ENCODE measurements at places on chromosomes 1 and 21.

DNA sequence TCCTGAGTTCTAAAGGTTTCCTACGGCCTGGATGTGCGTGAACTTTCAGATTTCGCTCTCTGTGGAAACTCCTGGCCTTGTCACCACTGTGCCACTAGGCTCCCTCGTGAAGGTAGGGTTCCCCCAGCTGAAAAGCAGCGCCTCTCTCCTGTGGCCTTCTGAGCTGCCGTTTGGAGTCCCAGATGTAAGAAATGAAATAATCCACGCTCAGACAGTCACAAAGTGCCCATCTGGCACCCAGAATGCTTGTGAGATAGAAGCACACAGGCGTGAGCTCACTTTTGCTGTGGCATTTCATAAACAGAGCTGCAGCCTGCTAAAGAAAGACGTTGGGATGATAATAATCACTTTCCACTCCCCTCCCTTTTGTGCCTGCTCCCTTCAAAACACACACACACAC lies 65.8 kb downstream of the LMO4 start:
- DNase-seq, result no peak

DNA sequence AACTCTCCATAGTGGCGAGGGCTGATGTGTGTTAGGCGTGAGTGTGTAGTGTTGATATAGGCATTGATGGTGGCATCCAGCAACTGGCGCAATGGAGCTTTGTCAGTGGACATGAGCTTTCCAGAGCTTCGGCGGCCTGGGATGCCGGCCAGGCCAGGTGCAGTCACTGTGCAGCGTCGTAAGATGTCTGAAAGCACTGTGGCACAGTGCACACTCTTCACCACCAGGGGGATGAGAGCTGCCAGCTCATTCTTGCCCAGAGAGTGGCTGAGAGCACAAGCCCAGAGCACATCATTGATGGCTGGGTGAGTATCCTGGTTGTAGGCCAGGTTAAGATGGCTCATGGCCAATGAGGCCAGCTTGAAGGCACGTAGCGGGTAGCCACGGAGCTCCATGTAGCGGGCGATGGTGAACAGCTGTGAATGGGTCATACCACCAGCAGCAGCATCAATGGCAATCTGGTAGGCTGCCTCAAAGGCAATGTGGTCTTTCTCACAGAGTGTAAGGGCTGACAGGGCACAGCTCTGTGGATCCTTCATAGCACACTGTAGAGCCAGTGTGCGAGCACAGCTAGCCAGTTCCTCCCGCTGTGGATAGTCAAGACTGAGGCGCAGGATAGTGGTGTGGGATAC lies 6.7 kb downstream of the UROD start:
- DNase-seq, result peak; percentile 56

- DNase-seq, result no peak
Observed at GRCh38 chr1:119251751-119252150, 111.3 kb upstream of the WARS2 start.

DNA sequence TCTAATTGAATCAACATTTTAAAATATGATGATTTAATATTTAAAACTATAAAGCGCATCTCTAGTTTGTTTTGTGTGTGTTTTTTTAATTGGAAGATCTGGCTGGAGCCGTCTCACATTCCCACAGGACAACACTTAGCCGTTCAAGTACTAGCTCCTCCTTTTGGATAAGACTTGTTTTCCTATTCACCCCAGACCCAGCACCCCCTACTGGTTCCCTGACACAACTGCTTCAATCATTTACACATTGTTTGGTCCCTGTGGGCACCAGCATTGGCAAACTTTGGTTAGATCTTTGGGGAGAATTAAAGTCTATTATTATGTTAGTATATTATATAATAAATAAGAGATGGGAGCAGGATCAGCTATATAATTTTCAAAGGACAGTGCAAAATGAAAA lies 34.5 kb downstream of the TYW3 start:
- DNase-seq, result no peak

GRCh38 chr1:53417074-53417511 lies 42.1 kb upstream of the DMRTB1 start:
- no peak for DNase-seq

GRCh38 chr1:222923506-222923905 lies 108.7 kb downstream of the DISP1 start:
- no peak for DNase-seq

DNA sequence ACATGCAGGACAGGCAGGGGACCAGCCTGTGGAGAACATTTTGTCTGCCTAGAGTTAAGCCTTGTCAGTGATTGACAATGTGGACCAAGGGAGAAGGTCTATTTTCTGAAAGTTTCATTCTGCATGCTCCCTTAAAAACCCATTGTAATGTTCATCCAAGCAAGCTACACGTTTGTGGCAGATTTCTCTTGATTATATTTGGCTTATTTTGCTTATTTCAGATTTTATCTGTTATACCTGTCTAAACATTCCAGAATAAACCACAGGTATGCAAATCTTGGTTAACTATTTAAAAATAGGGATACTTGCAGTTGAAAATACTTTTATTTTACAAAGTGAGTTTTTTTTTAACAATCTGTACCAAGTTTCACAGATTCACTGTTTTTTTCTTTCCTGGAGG lies 78.2 kb upstream of the F3 start:
- no peak for DNase-seq

- DNase-seq, result no peak
Observed at GRCh38 chr1:208757846-208758245, 513.7 kb upstream of the PLXNA2 start.

- DNase-seq, result no peak
Observed at GRCh38 chr21:37658817-37659458, 257.3 kb downstream of the KCNJ6 start.

DNA sequence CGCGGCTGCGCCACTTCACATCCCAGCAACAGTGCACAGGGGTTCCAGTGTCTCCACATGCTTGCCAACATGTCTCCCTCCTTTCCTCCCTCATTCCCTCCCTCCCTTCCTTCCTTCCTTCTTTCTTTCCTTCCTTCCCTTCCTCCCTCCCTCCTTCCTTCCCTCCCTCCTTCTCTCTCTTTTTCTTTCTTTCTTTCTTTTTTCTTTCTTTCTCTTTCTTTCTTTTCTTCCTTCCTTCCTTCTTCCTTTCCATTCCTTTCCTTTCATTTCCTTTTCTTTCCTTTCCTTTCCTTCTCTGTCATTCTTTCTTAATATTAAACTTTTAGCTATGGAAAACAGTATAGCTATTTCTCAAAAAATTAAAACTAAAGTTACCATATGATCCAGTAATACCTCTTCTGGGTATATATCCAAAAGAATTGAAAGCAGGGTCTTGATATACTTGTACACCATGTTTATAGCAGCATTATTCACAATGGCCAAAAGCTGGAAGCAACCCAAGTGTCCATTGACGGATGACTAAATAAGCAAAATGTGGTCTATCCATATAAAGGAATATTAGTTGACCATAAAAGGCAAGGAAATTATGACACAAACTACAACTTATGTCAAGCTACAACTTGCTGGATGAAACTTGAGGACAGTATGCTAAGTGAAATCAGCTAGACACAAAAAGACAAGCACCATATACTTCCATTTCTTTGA lies 55.0 kb upstream of the TLR5 start:
- no peak for DNase-seq

GRCh38 chr1:59514061-59514909 lies 217.4 kb downstream of the FGGY start:
- no peak for DNase-seq

- no peak for DNase-seq
Observed at GRCh38 chr1:191350938-191351337, 807.3 kb upstream of the RGS18 start.

- no peak for DNase-seq
Observed at GRCh38 chr1:214441119-214441518, 110.3 kb downstream of the PTPN14 start.

GRCh38 chr1:89930579-89930978 lies 64.3 kb upstream of the ZNF326 start:
- DNase-seq, result no peak

- no peak for DNase-seq
Observed at GRCh38 chr1:9649769-9650168, 1.8 kb upstream of the PIK3CD start.

DNA sequence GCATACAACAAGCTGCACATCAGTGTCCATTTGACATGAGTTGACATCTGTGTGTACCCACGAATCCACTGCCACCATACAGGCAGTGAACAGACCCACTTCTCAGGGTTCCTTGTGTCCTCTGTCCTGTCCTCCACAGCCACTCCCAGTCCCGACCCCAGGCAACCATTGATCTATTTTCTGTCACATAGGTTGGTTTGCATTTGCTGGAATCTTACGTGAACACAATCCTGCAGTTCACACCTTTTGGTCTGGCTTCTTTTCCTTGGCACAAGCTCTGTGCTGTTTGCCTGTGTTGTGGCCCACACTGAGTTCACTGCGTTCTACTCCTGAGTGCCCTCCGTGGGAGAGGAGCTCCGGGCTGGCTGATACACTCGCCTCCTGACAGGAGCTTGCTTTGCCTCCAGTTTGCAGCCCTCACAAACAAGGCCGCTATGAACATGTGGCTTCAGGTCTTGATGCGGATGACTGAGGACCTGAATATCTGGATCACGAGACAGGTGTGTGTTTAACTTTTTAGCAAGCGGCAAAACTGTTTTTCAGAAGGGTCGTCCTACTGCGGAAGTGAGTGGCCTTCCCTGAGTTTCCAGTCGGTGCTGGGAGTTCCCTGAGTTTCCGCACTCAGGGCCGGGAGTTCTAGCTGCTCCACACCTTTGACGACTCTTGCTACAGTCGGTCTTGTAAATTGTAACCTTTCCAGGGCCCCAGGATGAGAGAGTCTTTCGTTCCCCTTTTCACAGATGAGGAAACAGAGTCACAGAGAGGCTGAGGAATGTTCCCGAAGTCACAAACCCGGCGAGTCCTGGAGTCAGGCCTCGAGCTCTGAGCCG lies 13.0 kb upstream of the COL18A1 start:
- no peak for DNase-seq

- no peak for DNase-seq
Observed at GRCh38 chr1:163205513-163205912, 2.8 kb upstream of the RGS5 start.

DNA sequence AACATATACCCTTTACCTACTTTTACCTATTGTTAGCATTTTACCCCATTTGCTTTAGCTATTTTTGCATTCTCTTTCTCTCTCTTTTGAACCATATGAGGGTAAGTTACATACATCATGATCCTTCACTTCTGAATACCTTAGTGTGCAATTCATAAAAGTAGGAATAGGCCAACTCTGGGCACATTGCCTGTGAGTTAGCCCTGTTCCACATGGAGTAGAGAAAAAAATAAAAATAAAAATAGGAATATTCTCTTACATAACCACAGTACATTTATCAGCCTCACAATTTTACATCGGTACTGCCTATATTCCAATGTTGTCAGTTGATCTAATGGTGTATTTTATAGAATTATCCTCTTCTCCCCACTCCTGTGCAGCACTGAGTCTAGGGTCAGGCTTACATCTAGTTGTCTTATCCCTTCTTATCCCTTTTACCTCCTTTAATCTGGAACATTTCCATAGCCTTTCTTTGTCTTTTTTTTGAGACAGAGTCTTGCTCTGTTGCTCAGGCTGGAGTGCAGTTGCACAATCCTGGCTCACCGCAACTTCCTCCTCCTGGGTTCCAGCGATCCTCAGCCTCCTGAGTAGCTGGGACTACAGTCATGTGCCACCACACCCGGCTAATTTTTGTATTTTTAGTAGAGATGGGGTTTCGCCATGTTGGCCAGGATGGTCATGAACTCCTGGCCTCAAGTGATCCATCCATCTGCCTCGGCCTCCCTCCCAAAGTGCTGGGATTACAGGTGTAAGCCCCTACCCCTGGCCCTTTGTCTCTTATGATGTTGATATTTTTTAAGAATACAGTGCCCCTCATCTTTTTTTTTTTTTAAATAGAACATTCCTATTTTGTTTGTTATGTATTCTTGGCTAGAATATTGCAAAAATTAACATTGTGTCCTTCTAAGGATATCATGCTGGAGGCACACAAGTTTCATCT lies 11.1 kb upstream of the SLC30A1 start:
- DNase-seq, result no peak

DNA sequence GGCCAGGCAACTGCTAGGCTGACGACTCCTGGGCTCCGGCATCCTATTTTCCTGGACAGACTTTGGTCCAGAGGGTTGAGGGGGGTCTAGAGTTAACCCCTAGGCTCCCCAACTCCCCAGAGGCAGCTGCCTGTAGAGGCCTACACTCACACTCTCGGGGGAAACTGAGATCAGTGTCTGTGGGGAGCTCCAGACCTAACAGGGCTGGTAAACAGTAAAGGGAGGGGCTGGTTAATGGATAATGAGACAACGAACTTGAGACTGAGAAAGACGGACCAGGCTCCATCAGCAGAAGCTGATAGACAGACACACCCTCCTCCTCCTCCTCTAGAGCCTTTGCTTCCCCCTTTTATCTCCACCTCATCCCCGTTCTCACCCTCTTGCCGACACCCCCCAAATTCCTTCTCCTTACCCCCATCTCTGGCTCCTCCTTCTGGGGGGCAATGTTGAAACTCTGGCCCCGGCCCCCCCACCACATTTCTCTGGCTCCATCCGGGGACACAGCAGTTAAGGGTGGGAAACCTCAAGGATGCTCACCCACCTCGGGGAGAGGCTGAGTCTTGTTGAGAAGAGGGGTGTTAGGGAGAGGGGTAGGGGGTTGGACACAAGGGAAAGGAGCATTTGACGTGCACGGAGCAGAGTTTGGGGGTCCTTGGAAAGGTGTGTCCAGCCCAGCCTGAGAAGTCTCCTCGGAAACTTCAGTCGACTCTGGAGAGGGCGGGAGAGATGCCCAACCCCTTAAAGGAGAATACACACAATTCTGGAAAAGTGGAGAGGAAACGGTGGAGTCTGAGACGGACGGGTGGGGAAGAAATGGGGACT lies at the start of gene MTMR11:
Gene MTMR11, minus strand, starts transcription at position 710 of the 822 bp plus-strand sequence. Its CDS starts 232 bp downstream, at position 478.
- DNase-seq, result no peak

GRCh38 chr1:63674238-63674864 lies 81.1 kb downstream of the PGM1 start:
- no peak for DNase-seq

DNA sequence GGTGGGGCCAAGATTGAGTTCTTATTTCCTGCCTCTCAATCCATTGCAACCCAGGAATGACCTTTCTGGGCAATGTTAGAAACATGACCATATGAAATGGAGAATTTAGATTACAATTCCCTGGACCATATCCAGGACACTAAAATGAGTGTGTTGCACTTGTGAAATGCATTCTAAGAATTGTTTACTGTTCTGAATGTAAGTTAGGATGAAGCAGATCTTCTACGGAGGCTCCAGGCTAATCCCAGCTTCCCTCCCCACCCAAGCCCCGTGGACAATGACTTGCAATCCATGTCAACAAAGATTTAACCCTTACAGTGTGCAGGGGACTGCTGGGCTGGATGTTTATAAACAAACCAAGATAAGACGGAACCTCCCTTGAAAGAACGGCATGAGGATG lies 31.7 kb upstream of the HAO2 start:
- DNase-seq, result no peak

DNA sequence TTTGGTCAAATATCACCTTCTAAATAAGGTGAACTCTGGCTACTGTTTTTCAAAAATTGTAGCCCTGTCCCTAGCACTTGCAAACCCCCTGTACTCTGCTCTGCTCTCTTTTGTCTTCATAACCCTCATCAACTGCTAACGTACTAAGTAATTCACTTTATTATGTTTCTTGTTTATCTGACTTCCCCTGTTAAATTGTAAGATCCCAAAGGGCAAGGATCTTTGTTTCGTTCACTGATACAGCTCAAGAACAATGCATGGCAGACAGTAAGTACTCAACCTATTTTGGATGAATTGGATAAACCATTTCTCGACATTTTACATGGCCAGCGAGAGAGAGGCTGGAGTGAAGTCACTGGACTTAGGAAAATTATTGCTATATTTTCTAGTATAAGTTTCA lies 46.9 kb downstream of the ATP5PF start:
- DNase-seq, result no peak

All from T-helper 1 cell (primary cell).